Activated gamma-delta T cell treated with Interleukin-2 at 50 U/mL for 16 hours (primary cell): ENCODE measurements at places on chromosomes 4 and X.

- no peak for DNase-seq
These were observed 329.1 kb upstream of the SMIM31 start for GRCh38 chr4:164424846-164425245.

- no peak for DNase-seq
These were observed 39.0 kb downstream of the ENPEP start for GRCh38 chr4:110514889-110515479.

DNA sequence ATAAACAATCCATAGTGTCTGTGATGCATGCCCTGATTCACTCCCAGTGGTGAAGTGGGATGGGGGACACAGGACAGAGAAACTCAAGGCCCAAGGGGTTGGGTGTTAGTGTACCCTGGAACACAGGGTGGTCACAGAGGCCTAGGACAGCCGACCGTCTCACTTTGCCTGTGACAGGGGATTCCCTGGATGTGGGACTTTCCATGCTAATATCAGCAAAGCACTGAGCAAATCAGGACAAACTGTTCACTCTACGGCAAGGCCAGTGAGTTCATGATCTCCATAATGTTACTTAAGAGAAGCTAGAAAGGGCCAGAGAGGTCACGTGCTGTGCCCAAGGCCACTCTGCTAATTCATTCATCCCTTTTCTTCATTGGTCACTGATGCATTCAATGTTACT lies 158.7 kb upstream of the RBPJ start:
- no peak for DNase-seq

- DNase-seq, result no peak
These were observed 8.3 kb upstream of the CD40LG start for GRCh38 chrX:136639506-136640176.

DNA sequence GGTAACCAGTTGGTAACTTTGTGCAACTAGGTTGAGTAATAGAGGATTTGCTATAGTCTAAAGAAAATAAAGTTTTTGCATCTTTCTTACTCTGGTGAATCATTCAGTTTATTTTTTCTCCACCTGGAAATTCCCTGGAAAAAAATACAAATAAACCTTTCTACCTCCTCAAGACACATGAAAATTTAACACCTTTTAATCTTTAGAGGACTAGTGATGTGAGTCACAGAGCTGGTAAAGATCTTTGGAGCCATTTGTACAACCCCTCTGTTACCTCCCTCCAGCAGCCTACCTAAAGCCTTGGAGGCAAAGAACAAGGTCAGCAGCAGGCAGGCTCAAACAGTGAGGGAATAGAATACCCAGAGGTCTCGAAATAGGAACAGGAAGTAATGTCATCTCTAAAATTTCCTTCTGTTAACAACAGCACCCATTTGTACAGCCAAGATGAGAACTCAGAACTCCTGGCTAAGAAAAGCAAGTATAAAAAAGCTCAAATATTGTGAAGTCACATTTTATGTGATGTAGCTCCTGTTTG lies 10.2 kb upstream of the MAOB start:
- no peak for DNase-seq
